ENCODE measurements at places on chromosomes 6 and 20.

DNA sequence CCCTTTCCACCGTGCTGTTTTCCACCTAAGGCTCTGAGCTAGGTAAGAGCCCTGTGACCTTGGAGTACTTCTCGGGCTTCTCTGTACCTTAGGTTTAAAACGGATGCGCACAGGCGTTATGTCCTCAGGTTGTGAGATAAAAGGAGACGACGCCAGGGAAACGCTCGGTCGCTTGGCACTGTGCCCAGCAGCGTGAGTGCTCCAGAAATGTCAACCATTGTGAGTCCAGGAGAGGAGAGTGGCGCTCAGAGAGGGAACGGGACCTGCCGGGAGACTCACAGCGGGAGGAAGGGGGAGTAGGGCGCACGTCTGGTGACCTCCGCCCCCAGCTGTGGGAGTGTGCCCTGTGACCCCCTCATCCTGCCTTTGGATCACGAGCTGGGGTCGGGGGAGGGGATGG, 33.8 kb upstream of the SCRT2 start:
- no peak for DNase-seq

DNA sequence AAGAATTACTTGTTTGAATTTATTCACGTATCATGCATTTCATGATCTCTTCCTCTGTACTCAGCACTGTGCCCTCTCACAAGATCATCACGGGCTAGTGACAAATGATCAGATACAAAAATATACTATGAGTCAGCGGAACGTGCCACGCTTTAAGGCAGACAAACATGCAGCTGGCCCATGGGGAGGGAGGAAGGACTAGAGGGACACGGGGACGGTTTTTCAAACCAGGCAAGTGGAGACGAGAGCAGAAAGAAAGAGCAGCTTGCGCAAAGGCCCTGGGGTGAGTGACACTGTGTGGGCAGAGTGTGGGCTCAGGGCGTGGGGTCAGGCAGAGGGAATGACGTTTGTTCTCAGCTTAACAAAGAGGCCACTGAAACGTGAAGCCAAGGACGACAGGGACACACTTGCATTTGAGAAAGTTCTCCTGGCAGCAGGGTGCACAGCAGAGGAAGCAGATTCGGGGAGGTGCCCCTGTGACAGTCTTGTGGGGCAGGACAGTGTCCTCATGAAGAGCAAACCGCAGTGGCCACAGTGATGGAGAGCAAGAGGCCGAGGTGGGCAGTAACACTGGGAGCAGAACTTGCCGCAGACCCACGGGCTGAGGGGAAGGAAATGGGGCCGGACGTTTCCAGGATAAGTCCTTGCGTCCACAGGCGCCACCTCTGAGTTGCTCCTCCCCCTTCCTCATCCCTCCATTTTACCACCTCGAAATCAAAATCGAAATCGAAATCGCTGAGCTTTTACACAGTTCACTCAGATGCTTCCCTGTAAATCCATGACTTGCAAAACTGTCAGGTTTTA, 6.9 kb upstream of the RPS6KA2 start:
- no peak for DNase-seq

DNA sequence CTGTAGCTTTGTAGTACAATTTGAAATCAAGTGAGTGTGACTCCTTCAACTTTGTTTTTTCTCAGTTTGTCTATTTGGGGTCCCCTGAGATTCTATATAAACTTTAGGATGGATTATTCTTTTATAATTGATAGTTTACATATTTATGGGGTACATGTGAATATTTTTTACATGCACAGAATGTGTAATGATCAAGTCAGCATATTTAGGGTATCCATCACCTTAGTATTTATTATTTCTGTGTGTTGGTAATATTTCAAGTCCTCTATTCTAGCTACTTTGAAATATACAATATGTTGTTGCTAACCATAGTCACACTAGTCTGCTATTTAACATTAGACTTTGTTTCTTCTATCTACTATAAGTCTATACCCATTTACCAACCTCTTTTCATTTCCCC, 50.3 kb downstream of the PLCG1 start:
- DNase-seq: no peak

DNA sequence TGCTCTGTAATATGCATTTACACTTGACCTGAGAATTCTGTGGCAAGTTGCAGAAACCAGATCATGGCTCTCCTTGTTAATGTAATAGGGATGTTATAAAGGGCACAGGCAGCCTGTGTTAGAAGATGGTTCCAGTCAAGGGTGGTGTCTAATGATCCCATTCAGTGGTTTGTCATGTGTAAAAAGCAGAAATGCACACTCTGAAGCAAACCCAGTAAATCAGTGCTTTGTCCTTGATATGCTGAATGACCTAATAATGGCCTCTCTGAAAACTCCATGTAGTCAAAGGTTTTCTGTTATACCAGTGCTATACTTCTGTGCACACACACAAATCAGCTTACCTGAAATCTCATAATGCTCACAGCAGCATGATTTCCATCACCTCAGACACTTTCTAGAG, 66.2 kb downstream of the SOBP start:
- no peak for DNase-seq

DNA sequence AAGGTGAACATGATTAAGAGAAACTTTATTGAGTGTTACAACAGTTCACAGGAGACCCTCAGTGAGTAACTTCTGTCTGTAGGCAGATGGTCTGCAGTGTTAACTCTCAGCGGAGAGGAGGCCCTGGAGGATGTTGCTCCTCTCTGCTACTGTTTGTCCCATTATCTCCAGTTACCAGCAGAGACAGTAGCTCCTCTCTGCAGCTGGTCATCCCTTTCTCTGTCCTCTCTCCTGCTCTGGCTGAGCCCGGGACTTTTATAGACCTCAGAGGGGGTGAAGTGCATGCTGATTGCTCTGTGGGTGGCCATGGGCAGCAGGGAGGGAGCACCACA, 5.7 kb downstream of the GTSF1L start:
- DNase-seq: no peak

- DNase-seq: no peak
Measured at GRCh38 chr20:10171864-10172751, 46.5 kb upstream of the SNAP25 start.

DNA sequence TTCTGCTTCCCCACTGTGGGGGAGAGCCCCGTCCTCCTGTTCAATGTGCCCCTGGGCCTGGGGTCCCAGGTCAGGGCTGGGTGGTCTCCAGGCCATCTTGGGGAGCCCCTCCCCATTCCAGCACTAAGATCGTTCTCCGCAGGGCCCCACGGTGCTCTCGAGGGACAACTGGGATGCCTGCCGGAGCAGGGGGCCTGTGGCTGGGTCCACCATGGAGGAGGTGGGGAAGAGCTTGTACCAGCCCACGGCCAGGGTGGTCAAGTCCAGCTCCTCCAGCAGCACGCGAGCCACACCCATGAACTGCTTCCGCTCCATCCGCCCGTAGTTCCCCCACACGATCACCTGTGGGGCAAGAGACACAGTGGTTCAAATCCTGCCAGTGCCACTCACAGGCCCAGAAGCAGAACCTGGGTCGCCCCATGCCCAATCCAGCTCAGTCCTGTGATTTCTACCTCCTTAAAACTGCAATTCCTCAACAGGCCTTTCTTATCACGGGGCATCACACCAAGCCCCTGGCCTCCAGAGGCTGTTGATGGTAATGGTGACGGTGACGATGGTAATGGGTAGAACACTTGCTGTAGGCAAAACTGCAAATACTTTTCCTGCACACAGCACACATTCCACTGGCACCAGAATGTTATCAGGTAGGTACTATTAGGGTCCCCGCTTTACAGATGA, 10.5 kb downstream of the KCNK15 start:
- no peak for DNase-seq

DNA sequence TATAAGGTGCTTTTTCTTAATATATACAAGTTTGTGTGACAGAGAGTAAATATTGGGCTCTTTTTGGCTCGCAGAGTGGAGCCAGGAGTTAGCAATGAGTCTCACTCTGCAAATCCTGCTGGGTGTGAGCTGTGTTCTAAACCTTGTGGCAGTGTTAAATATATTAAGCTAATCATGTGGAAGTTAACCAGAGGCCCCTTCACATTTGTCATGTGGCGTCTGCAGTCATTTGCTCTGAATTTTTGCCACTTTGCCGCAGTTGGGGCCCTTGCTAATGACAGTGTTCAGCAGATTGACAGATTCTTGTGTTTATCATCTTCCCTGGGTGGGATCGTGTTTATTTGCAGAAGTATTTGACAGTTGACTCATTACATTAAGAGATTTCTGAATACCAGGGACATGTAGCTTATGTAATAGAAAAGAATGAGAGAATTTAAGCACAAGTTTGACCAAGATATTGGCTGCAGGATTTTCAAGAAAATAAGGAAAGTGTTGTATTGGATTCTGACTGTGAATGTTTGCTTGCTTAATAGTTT, 37.9 kb downstream of the SPATA2 start:
- no peak for DNase-seq

- no peak for DNase-seq
Measured at GRCh38 chr20:44928595-44928994, 18.7 kb downstream of the PABPC1L start.

- DNase-seq: no peak
Measured at GRCh38 chr20:38893056-38893564, 33.1 kb upstream of the FAM83D start.

GRCh38 chr20:56392881-56393482, 537 bp downstream of the CSTF1 start:
- DNase-seq: no peak

DNA sequence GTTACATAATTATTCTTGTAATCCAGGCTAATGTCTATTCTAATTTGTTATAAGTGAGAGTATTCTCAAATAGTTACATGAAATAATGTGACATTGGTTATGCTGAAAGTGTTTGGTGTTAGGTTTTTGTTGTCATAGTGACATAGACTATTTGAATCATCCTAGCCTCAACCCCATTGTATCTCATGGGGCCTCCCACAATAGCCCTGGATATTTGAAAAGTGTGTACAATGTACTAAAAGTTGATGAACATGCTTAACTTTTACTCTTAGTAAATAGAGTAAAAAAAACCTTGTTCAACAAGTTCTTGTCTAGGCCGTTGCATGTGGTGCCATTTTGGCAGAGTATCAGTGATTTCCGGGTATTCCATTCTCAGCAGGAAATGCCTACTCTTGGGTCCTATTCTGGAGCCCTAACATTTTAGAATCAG, 83.0 kb downstream of the RTN4IP1 start:
- no peak for DNase-seq

DNA sequence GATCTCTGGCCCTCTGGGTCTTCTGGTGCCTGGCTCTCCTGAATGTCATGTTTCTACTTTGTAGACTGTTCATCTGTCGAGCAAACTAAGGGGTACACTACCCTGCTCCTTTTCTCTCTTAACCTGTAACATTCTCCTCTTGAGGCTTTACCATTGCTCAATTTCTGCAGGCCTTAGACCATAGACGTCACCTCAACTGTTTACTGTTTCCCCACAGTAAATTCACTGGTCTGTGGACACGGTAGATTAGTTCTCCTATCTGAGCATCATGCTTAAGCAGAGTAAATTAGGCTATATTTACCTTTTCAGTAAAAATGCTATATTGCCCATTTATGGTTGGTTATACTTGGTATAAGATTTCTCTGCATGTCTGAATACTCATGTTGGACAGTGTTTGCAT, 40.5 kb downstream of the MCM8 start:
- no peak for DNase-seq

- no peak for DNase-seq
Measured at GRCh38 chr6:8441452-8441851, 6.1 kb upstream of the SLC35B3 start.

GRCh38 chr6:25478973-25479372, 173.0 kb upstream of the SCGN start:
- no peak for DNase-seq

DNA sequence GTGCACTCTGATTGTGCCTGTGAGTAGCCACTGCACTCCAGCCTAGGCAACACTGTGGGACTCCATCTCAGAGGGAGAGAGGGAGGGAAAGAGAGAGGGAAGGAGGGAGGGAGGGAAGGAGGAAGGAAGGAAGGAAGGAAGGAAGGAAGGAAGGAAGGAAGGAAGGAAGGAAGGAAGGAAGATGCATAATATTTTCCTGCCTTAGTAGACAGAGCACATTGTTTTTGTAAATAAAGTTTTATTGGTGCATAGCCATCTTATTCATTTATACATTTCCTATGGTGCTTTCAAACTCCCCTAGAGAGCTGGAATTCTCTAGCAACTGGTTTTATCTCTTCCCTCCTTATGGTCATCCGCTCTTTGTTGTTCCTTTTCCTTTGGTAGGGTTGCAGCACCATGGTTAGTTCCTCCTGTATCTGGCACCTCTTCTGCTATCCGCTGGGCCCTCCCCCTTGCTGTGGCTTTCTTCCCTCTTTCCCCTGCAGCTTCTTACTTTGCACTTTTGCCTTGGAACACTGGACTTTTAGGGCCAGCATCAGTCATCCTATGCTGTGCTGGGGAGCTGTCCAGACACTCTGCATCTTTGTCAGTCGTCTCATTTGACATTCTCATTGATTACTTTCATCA, 20.2 kb downstream of the GPR6 start:
- DNase-seq: no peak

DNA sequence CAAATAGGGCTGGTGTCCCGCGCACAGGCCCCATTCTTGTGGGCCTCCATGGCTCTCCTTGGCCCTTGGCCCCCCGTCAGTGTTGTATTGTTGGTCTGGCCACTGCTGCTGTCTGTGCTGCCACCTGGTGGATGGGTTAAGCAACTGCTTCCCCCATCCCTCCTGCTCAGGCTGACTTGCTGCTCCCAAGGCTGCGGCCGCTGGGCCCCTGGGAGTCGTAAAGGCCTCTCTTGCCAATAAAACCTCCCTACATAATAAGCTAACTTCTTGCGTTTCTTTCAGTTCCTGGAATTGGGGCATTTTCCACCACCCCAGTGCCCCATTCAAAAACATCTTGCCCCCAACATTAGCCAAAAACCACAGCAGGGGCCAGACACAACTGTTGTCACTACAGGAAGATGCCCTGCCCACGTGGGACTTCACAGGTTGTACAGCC, 27.1 kb downstream of the CD83 start:
- DNase-seq: no peak

- no peak for DNase-seq
Measured at GRCh38 chr6:4322846-4323309, 187.5 kb upstream of the ECI2 start.

- no peak for DNase-seq
Measured at GRCh38 chr6:22632581-22633145, 63.3 kb downstream of the HDGFL1 start.

- DNase-seq: no peak
Measured at GRCh38 chr6:131382631-131383030, 190.4 kb upstream of the ARG1 start.

DNA sequence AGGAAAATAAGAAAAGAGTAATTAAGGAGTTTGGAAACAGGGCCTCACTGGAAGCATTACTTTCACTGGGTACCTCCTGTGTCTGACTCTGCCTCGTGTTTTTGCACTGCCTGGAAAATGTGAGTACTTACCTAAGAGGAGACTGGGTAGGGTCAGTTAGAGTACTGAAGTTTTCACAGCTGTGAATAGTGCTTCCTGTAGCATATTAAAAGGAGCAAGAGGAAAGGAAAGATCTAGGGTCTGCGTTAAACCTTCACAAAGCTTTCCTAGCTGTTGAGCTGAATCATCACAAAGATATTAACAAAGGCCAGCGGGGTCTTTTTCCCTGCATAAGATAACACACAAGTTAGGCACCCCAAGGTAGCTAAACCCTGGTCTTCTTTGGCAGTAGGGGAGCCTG, 82.3 kb downstream of the MLIP start:
- DNase-seq: no peak

GRCh38 chr20:3218307-3218988, 9.2 kb downstream of the ITPA start:
- DNase-seq: no peak

- peak; percentile 21 for DNase-seq
Measured at GRCh38 chr6:52317841-52318581, 33.5 kb upstream of the MCM3 start.

- DNase-seq: no peak
Measured at GRCh38 chr20:61443443-61444126, 191.5 kb downstream of the CDH4 start.

GRCh38 chr6:46059608-46060007, 43.9 kb upstream of the CLIC5 start:
- DNase-seq: no peak
